ENCODE measurements at places on chromosomes 13 and 19. TPM values are rescaled to one million over a fixed set of nuclear protein-coding genes. Genes with fewer than 3 reads are reported as not detected.

Gene KANK3
- 0.68 TPM for total RNA-seq

Gene CEACAM7
- not detected for total RNA-seq

Gene LRFN3
- total RNA-seq: 9.7 TPM

Gene C19orf67
- not detected for total RNA-seq

Gene ZNF556
- not detected for total RNA-seq

Gene SLITRK5
- under 0.01 TPM for total RNA-seq

Gene TTC9B
- total RNA-seq: not detected

Gene TNFSF9
- total RNA-seq: 1.8 TPM

Gene LGALS14
- not detected for total RNA-seq

Gene FAM83E
- not detected for total RNA-seq

Gene DCLK1
- total RNA-seq: 44.3 TPM

Gene SHISA7
- not detected for total RNA-seq

Gene LRRC63
- total RNA-seq: not detected

Gene LILRB2
- not detected for total RNA-seq

Gene PRX
- 7.3 TPM for total RNA-seq

Gene CAB39L
- total RNA-seq: 5.1 TPM

Gene ADGRE1
- not detected for total RNA-seq

Gene SBSN
- 0.82 TPM for total RNA-seq

Gene ELSPBP1
- total RNA-seq: not detected

Gene IZUMO2
- total RNA-seq: not detected

Gene C13orf46
- not detected for total RNA-seq

Gene ERICH6B
- total RNA-seq: not detected

Gene TGFBR3L
- not detected for total RNA-seq

Gene PGPEP1
- total RNA-seq: 32.4 TPM

Gene ACP7
- total RNA-seq: not detected

Gene FAM216B
- total RNA-seq: not detected

Gene CLEC17A
- total RNA-seq: not detected

Gene OR4F17
- total RNA-seq: not detected

Gene TINCR
- total RNA-seq: not detected

Gene IZUMO4
- total RNA-seq: 0.82 TPM

Gene TRMT1
- 38.0 TPM for total RNA-seq

Gene JAK3
- 3.1 TPM for total RNA-seq

Gene PODNL1
- 8.2 TPM for total RNA-seq

Gene VSTM1
- not detected for total RNA-seq

Gene MRI1
- 23.2 TPM for total RNA-seq

Gene ANKLE1
- 1.3 TPM for total RNA-seq

Gene ZNF723
- not detected for total RNA-seq

Gene RASL11A
- total RNA-seq: 6.1 TPM

Gene F7
- total RNA-seq: not detected

Gene SLC25A41
- total RNA-seq: not detected

Gene CGB2
- total RNA-seq: not detected
